Esophagus squamous epithelium (tissue), 5 donors: ENCODE measurements at places on chromosomes 6 and 20. TPM values are rescaled to one million over a fixed set of nuclear protein-coding genes. Genes with fewer than 3 reads are reported as not detected.

GABRR1 gene
- not detected for total RNA-seq

GRCh38 chr6:35651244-35651643 is 37.5 kb downstream of the FKBP5 start:
- H3K4me3 ChIP-seq = no peak overlapping the region
- no peak for DNase-seq
- H3K27me3 ChIP-seq = no peaks in the 10 kb centered on the region
- no peak overlapping the region for H3K27ac ChIP-seq

PPARD gene
- 17.0 TPM for total RNA-seq

ZNF311 gene
- 0.38 TPM for total RNA-seq

GRCh38 chr20:3105256-3106137 is 21.0 kb upstream of the AVP start:
- H3K27me3 ChIP-seq = peaks cover 3% of the 10 kb centered on the region
- no peak overlapping the region for H3K27ac ChIP-seq
- H3K4me3 ChIP-seq = no peak overlapping the region
- no peaks in the 10 kb centered on the region for H3K4me1 ChIP-seq
- no peak for DNase-seq

DNA sequence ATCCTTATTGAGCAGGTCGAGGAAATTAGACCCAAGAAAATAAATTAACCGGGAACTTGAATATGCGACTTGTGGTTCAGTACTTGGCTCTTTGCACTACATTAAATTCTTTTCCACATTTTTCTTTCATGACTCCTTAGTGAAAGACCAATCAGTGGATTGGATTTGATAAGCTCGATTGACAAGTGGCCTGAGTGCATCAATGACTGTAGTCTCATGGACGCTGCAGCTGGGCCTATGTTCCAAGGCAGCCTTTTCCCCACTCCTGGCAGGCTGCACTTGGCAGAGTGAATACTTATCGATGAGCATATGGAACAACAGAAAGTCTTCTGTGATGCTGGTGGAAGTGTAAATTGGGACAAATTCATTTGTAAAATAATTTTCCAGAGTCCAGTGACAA is 210.8 kb upstream of the EXOC2 start:
- no peaks in the 10 kb centered on the region for H3K27me3 ChIP-seq
- H3K4me1 ChIP-seq = peaks cover 15% of the 10 kb centered on the region
- DNase-seq = no peak

- no peak overlapping the region for H3K27ac ChIP-seq
- no peaks in the 10 kb centered on the region for H3K36me3 ChIP-seq
- peaks cover 12% of the 10 kb centered on the region for H3K4me1 ChIP-seq
- no peak for DNase-seq
- H3K4me3 ChIP-seq = no peak overlapping the region
These were observed 628.0 kb downstream of the HTR1B start for GRCh38 chr6:76835293-76835692.

DNA sequence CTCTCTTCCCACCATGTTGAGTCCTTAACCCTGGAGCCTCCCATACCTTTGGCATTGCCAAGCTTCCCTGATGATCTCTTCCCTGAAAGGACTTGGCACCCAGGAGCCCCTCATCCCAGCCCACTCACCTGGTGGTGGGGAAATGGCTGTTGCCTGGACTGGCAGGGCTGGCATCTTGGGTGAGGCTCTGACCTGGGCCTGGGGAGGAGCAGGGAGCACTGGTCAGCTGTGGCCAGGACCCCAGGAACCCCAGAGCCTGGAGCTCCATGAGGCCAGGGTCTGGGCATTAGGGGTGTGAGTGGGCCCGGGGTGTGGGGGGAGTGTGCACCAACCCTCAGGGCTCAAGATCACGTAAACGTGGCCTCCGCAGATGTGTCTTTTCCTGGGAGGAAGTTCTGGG is 9.5 kb downstream of the SDCBP2 start:
- H3K4me3 ChIP-seq = no peak overlapping the region
- no peaks in the 10 kb centered on the region for H3K27me3 ChIP-seq
- H3K36me3 ChIP-seq = no peaks in the 10 kb centered on the region
- H3K27ac ChIP-seq = no peak overlapping the region
- H3K4me1 ChIP-seq = no peaks in the 10 kb centered on the region
- DNase-seq = no peak

AVP gene
- total RNA-seq = not detected

- no peaks in the 10 kb centered on the region for H3K36me3 ChIP-seq
- H3K27ac ChIP-seq = no peak overlapping the region
- no peaks in the 10 kb centered on the region for H3K27me3 ChIP-seq
- H3K4me1 ChIP-seq = peaks cover 4% of the 10 kb centered on the region
- H3K4me3 ChIP-seq = no peak overlapping the region
- no peak for DNase-seq
These were observed 194.8 kb downstream of the MAFB start for GRCh38 chr20:40494248-40494647.

DNA sequence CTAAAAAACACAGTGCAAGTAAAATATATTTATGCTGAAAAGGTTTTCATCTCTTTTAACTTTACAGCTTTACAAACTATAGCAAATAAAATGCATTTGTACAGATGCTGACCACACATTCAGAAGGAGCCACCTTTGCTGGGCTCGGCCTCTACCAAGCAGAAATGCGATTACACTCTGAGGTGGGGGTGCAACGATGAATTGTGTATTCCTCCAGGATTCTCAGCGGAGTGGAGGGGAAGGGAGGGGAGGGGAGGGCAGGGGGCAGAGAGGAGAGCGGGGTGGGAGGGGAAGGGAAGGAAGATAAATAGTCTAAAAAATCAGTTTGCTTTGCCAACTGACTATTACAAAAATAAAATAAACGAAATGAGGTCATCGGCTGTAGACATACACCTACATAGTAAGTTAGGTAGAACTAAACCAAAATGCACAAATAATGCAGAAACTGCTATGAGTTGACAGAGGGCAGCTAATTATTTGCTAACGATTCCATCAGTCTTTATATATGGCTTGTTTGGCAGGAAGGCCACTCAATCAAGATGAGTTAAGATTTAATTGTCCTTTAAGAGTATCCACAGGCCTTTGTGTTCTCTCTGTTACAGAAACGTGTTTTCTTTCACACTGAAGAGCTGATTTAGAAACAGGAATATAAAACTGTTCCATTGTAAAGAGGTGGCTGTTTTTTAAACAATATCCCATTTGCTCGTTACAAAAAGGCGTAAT is 90.1 kb downstream of the TAF4 start:
- H3K36me3 ChIP-seq = peaks cover 10% of the 10 kb centered on the region
- DNase-seq = no peak
- H3K27ac ChIP-seq = no peak overlapping the region
- H3K27me3 ChIP-seq = no peaks in the 10 kb centered on the region
- H3K4me1 ChIP-seq = no peaks in the 10 kb centered on the region
- no peak overlapping the region for H3K4me3 ChIP-seq

GRCh38 chr20:3407771-3408637 is 535 bp upstream of the DNAAF9 start:
- H3K4me3 ChIP-seq = peak overlapping the region; percentile 93
- no peaks in the 10 kb centered on the region for H3K27me3 ChIP-seq
- DNase-seq = no peak
- peaks cover 43% of the 10 kb centered on the region for H3K4me1 ChIP-seq
- H3K36me3 ChIP-seq = no peaks in the 10 kb centered on the region

GRCh38 chr6:55705451-55706440 is 126.8 kb upstream of the HMGCLL1 start:
- no peak overlapping the region for H3K4me3 ChIP-seq
- no peak overlapping the region for H3K27ac ChIP-seq
- no peaks in the 10 kb centered on the region for H3K4me1 ChIP-seq
- no peaks in the 10 kb centered on the region for H3K27me3 ChIP-seq
- H3K36me3 ChIP-seq = no peaks in the 10 kb centered on the region

MEI4 gene
- not detected for total RNA-seq

GRCh38 chr20:59771506-59772372 is 161.7 kb downstream of the SYCP2 start:
- H3K27me3 ChIP-seq = no peaks in the 10 kb centered on the region
- no peak overlapping the region for H3K4me3 ChIP-seq
- no peak overlapping the region for H3K27ac ChIP-seq
- no peak for DNase-seq
- H3K4me1 ChIP-seq = no peaks in the 10 kb centered on the region

- no peak for DNase-seq
- no peaks in the 10 kb centered on the region for H3K27me3 ChIP-seq
- no peaks in the 10 kb centered on the region for H3K36me3 ChIP-seq
- no peak overlapping the region for H3K4me3 ChIP-seq
- no peak overlapping the region for H3K27ac ChIP-seq
These were observed 449.0 kb upstream of the MMS22L start for GRCh38 chr6:97732045-97732444.

DNA sequence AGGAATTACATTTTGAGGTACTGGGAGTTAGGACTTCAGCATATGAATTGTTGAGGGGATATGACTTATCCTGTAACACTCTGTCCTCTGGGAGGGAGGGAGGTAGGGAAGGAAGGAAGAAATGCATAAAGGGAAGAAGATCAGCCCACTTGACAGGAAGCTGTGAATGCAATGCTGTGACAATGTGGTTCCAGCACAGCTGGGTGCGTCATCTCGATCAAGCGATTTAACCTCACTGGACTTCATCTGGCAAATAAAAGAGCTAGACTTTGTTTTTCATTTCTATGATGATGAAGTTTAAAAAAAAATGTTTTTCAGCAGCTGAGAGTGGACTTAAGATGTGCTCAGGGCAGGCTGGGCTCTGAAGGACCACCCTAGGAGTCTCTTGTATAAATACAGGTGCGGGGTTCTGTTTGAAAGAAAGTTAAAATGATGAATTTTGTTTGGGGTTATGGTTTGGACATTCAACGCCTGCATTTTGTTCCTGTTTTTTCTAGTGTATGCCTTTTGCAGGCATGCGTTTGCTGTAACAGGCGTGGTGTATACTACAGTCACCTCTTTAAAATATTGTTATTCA is 178.1 kb downstream of the RIMS1 start:
- H3K27me3 ChIP-seq = no peaks in the 10 kb centered on the region
- no peak overlapping the region for H3K27ac ChIP-seq
- no peak overlapping the region for H3K4me3 ChIP-seq
- H3K36me3 ChIP-seq = no peaks in the 10 kb centered on the region
- no peak for DNase-seq

GRCh38 chr6:110097443-110097842 is 82.0 kb downstream of the WASF1 start:
- H3K4me3 ChIP-seq = no peak overlapping the region
- peaks cover 18% of the 10 kb centered on the region for H3K4me1 ChIP-seq
- no peaks in the 10 kb centered on the region for H3K27me3 ChIP-seq
- peaks cover 6% of the 10 kb centered on the region for H3K36me3 ChIP-seq

- no peak overlapping the region for H3K27ac ChIP-seq
- no peaks in the 10 kb centered on the region for H3K36me3 ChIP-seq
- no peak for DNase-seq
- H3K4me1 ChIP-seq = no peaks in the 10 kb centered on the region
These were observed 592.3 kb downstream of the FRK start for GRCh38 chr6:115468272-115469005.

DNA sequence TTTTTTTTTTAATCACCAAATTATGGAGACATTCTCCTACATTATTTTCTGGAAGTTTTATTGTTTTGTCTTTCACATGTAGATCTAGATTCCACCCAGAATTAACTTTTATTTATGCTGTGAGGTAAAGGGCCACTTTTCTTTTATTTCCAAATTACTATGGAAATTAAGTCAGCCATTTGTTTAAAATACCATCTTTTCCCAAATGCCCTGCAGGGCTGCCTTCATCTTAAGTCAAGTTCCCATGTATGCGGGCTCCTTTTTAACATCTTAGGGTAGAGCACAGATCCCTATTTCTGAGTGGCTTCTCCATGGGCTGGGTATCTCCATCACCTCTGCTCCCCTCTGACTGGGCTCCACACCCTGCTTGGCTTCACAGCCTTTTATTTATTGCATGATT is 348.4 kb downstream of the SOX4 start:
- H3K4me3 ChIP-seq = no peak overlapping the region
- no peak overlapping the region for H3K27ac ChIP-seq
- H3K36me3 ChIP-seq = no peaks in the 10 kb centered on the region

GRCh38 chr20:58312836-58313235 is 3.3 kb downstream of the RAB22A start:
- DNase-seq = no peak
- H3K36me3 ChIP-seq = peaks cover 3% of the 10 kb centered on the region
- peaks cover 61% of the 10 kb centered on the region for H3K4me1 ChIP-seq
- H3K27ac ChIP-seq = no peak overlapping the region

DNA sequence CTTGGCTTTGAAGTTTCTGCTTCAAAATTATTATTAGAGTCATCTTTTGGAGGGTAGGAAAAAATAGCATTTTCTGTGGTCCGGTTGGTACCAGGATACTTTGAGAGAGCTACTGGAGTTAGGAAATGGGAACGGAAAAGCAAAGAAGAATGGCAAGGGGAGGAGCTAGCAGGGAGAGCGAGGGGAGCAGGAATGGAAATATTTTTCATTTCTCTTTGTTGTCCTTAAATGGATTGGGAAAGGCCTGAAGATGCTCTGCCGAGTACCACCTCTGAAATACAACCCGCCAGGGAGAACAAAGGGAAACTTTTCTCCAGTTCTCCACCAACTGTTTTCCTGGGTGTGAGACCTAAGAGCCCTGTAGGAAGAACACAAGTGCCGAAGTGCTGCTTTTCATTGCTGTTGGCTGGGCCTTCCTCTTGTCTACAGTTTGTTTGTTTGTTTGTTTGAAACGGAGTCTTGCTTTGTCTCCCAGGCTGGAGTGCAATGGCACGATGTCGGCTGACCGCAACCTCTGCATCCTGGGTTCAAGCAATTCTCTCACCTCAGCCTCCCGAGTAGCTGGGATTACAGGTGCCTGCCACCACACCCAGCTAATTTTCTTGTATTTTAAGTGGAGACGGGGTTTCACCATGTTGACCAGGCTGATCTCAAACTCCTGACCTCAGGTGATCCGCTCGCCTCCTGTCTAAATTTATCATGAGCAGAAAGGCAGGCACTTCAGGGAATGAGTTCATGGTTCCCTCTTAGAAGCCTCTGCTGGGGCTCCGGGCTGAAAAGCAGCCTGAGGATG is 3.5 kb upstream of the TRAF3IP2 start:
- no peak overlapping the region for H3K4me3 ChIP-seq
- no peak for DNase-seq
- H3K27ac ChIP-seq = no peak overlapping the region
- H3K4me1 ChIP-seq = peaks cover 11% of the 10 kb centered on the region
- no peaks in the 10 kb centered on the region for H3K36me3 ChIP-seq
- H3K27me3 ChIP-seq = no peaks in the 10 kb centered on the region

DNA sequence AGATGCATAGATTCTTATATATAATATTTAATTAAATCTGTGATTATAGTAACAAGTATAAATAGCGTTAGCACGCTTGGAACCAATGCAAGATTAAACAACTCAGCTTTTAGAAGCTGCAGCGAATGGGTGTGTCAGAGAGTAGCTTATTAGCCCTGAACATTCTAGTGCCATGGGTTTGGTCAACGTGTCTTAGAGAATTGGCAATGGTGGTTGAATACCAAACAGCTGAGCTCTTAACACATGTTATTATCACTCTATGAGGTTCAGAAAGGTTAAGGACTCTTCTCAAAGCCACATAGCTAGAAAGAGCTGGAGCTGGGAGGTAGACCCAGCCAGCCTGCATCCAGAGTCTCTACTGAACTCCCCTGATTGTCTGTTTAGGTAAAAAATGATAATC is 284.2 kb upstream of the CHD6 start:
- no peak overlapping the region for H3K27ac ChIP-seq
- no peaks in the 10 kb centered on the region for H3K27me3 ChIP-seq
- DNase-seq = no peak
- H3K4me3 ChIP-seq = no peak overlapping the region

GRCh38 chr6:73139681-73140383 is 85.5 kb downstream of the KHDC1L start:
- no peak overlapping the region for H3K4me3 ChIP-seq
- H3K27ac ChIP-seq = no peak overlapping the region
- H3K36me3 ChIP-seq = no peaks in the 10 kb centered on the region
- no peaks in the 10 kb centered on the region for H3K27me3 ChIP-seq
- no peak for DNase-seq
- H3K4me1 ChIP-seq = no peaks in the 10 kb centered on the region
